ENCODE measurements at places on chromosomes 6 and 20. TPM values are rescaled to one million over a fixed set of nuclear protein-coding genes. Genes with fewer than 3 reads are reported as not detected.

The RSPO3 gene
- total RNA-seq: 0.31 TPM

The CSNK2B gene
- total RNA-seq: 156 TPM

The ZFP57 gene
- total RNA-seq: not detected

The BMP5 gene
- 0.49 TPM for total RNA-seq

The PRR18 gene
- 0.09 TPM for total RNA-seq

The HLA-DRA gene
- total RNA-seq: not detected

The TREML2 gene
- total RNA-seq: not detected

The RBPJL gene
- total RNA-seq: not detected

DNA sequence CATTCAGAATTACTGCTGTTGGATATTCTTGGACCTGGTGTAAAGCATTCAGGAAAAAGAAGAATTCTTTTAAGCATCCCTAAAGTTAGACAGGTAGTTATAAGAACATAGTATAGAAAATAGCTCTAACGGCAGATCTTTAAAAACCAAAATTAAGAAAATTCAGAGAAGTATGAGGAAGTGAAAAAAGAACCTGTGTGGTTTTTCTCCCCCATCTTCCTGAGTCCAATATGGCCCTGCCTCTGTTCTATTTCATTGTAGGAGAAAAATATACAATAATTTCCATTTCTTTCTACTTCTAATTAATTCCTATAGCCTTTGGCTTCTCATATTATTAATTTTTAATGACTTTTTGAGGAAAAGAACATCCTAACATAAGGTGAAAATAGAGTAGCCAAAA, 47.1 kb downstream of the FHL5 start:
- no peak for DNase-seq

DNA sequence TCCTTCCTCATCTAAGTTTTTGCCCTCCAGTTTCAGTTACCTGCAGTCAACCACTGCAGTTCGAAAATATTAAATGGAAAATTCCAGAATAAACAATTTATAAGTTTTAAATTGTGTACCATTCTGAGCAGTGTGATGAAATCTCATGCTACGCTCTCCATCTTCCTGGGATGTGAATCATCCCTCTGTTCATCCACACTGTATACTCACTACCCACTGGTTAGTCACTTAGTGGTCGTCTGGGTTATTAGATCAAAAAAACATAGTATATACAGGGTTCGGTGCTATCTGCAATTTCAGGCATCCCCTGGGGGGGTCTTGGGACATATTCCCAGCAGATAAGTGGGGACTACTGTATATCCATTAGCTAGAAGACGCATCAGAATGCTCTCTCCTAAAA, 151.9 kb upstream of the SLC22A16 start:
- no peak for DNase-seq

DNA sequence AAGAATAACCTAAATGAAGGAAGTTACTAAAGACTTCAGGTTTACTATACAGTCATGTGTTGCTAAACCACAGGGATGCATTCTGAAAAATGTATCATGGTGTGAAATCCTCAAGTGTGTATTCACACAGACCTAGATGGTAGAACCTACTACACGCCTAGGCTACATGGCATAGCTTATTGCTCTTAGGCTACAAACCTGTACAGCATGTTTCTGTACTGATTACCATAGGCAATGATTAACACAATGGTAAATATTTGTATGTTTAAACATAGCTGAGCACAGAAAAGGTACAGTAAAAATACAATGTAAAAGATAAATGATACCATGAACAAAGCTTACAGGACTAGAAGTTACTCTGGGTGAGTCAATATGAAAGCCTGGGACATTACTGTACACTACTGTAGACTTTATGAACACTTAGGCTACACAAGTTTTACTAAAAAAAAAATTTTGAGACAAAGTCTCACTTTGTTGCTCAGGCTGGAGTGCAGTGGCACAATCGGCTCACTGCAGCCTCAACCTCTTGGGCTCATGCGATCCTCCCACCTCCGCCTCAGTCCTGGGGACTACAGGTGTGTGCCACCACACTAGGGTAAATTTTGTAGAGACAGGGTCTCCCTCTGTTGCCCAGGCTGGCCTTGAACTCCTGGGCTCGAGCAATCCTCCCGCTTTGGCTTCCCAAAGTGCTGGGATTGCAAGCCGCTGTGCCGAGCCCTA, 36.0 kb downstream of the ADNP start:
- DNase-seq: no peak

GRCh38 chr20:63532449-63532971, 4.7 kb downstream of the PTK6 start:
- peak; percentile 36 for DNase-seq

DNA sequence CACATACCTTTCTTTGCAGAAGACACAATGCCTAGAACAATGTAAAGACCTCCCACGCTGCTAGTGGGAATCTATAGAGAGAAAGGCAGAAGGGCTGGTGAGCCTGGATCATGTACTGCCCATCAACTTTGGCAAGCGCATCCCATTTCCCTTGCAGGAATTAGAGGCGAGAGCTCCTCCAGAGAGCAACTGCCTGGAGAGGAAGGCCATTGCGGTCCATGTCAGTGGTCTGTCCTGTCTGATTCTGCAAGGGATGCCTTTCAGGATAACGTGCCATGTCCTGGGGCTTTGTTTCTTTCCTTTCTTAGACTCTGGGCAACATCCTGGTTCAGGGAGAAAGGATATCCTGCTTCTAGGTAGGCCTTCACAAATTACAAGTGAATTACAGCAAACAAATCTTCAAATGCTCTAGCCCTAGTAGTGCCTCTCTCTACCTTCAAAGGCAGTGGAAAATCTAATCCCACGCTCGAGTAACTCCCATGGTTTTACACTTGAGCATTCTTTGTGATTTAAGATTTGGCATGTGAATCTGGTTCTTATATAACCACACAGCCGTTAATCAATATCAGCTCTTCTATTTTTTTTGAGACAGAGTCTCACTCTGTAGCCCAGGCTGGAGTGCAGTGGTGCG, 38.5 kb downstream of the GCNT2 start:
- peak; percentile 68 for DNase-seq

DNA sequence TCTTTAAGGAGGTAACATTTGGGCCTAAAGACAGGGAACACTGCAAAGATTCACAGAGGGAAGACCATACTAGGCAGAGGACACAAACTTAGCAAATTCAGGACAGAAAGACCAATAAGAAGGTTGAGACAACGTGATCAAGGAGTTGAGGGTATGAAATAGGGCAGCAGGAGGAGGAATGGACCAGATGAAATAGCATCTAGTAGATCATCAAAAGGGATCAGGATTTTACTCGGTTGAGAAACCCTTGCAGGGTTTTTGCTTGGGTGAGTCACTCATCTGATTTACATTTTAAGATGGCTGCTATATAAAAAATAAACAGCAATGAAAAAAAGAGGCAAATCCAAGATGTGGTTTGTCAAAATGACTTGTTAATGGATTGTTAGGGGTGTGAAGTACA, 4.7 kb downstream of the BCLAF1 start:
- no peak for DNase-seq

DNA sequence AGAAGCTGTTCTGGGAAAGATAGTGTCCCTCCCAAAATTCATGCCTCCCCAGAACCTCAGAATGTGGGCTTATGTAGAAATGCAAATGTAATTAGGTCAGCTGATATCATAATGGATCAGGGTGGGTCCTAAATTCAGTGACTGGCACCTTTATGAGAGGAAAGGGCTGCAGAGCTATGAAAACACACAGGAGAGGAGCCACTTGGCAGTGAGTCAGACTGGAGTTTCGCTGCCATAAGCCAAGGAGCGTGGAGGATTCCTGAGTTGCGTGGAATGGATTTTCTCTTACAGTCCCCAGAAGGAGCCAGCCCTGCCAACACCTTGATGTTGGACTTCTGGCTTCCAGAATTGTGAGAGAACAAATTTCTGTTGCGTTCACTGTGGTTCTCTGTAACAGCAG, 249.8 kb upstream of the PMEPA1 start:
- DNase-seq: no peak

DNA sequence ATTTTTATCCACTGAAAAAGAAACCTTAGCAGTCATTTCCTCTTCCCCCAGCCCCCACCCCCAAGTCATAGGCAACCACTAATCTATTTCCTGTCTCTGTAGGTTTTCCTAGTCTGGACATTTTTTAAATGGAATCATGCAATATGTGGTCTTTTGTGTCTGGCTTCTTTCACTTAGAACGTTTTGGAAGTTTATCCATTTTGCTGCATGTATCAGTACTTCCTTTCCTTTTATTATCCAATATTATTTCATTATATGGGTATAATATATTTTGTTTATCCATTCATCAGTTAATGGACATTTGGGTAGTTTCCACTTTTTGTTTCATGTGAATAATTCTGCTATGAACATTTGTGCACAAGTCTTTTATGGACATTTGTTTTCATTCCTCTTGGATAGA, 99.3 kb upstream of the BMP5 start:
- DNase-seq: no peak

GRCh38 chr6:13407709-13408695, 79.4 kb downstream of the GFOD1 start:
- no peak for DNase-seq

- DNase-seq: peak; percentile 18
Measured at GRCh38 chr20:19649041-19649440, 109.0 kb upstream of the RIN2 start.

DNA sequence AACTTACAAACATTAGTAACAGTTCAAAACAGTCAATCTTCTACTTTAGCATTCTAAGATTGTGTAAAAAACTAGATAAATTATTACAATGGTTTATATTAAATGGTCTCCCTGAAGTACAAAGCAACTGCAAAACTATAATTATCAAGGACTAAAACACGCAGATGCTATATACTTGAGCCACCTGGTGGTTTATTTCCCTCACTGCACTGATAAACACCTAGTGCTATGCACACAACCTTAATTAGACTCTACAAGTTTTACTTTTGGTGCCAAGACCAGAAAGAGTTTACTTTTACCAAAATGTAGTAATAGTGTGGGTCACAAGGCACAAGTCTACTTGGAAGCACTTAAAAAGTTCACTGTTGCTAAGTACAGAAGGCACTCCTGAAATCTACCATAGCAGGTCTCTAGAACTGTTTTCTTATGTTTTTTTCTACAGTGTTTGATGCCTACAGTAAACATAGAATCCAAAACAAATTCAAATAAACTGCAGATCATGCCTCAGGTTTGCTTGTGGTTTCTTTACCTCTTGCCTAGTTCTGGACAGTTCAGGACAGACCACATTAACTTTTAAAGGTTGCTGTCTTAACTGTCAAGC, 49.2 kb downstream of the GMDS start:
- peak; percentile 49 for DNase-seq

DNA sequence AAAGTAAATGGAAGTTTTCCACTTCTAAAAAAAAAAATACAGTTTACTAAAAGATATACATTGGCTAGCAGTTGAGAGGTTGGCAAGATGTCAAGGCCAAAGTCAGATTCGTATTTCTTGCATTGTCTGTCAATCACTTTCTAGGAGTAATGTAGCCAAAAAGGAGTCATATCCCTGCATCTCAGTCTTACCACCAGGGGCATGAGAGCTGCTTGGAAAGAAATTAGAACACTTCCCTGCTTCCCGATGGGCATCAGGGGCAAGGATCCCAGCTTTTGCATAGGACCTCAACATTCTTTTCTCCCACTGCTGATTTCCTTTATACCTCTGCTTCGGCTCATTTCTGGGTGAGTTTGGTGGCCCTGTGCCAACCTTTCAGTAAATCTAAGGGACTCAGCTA, 581.0 kb upstream of the MAP3K7 start:
- DNase-seq: peak; percentile 57

GRCh38 chr6:142883011-142883410, 62.0 kb downstream of the HIVEP2 start:
- DNase-seq: no peak

- DNase-seq: no peak
Measured at GRCh38 chr6:166636934-166637333, 9.9 kb upstream of the RPS6KA2 start.

- DNase-seq: no peak
Measured at GRCh38 chr20:49986049-49986448, 3.3 kb downstream of the SNAI1 start.

DNA sequence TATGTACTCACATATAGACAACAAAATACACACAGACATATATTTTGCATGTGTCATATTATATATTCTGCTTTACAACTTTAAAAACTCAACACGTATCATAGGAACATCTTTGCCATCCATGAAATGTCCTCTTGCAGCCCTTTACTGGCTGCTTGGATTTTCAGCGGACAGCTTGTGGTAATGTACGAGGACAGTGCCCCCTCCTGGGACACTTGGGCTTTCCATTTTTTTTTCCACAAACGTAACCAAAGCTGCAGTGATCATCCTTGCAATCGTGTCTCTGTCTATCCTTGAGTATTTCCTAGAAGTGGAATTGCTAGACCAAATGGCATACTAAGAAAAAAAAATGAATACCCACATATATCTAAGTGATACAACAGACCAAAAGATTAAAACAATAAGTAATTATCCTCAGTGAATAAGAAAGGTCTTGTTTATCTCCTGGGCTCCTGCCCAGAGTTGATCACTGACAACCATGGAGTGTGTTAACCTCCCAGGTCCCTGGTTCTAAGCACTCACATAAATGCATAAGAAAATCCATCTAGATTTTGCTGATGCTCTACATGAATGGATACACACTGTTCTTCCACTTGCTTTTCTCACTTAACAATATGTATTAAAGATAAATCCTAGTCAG, 18.1 kb downstream of the BPI start:
- peak; percentile 78 for DNase-seq

- DNase-seq: peak; percentile 68
Measured at GRCh38 chr6:131952886-131953509, 1.8 kb upstream of the CCN2 start.

GRCh38 chr20:10476319-10476724, 41.2 kb downstream of the SLX4IP start:
- no peak for DNase-seq

DNA sequence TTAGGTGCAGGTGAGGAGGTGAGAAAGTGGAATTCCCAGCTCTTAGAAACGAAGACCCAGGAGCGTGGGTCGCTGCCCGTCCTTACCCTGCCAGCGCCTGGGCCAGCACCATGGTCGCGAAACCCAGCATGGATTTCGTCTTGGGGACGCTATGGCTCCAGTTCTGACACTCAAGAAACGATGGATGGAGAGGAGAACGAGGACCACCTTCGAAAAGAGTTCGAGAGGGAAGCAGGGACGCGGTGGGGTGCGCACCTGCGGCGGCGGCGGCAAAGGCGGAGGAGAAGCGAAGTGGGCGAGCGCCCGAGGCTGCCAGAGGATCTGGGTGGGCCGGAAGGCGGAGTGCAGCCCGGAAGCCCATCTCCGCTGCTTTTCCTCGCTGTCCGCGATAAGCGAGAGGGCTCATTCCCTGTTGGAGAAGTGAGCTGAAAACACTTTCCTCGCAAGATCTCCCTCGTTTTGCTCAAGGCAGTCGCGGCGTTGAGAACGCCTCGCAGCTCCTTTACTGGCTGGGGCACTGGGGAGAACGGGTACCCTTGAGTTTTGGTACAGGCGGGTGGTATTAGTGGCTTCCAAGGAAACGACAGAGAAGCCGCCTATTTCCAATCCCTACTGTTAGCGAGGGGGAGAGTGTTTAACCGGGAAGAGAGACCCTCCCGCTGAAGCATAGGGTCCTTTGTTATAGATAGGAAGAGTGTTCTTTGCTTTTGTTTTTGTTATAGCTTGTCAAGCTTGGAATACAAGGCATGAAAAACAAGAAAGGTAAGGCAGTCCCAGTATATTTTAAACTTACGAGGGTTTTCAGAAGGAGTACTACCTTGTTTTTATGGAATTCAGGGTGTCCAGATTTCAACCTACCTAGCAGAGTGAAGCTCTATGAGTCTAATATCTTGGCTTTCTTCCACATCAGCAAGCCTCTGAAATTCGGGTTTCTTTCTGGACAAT, 109.5 kb downstream of the TRIM27 start:
- DNase-seq: peak; percentile 77
